Activated CD4-positive, alpha-beta T cell treated with anti-CD3 and anti-CD28 coated beads, Interleukin-2, Interleukin-6, amounts not matched to agents 100 ng/mL and 50 ng/mL, durations not matched to agents 16 hours and 8 hours (primary cell): ENCODE measurements at places on chromosomes 1 and 21.

GRCh38 chr1:200590001-200590400 lies 30.6 kb downstream of the KIF14 start:
- no peak for DNase-seq

- no peak for DNase-seq
These were observed 13.7 kb downstream of the LRRC8B start for GRCh38 chr1:89538361-89538760.

DNA sequence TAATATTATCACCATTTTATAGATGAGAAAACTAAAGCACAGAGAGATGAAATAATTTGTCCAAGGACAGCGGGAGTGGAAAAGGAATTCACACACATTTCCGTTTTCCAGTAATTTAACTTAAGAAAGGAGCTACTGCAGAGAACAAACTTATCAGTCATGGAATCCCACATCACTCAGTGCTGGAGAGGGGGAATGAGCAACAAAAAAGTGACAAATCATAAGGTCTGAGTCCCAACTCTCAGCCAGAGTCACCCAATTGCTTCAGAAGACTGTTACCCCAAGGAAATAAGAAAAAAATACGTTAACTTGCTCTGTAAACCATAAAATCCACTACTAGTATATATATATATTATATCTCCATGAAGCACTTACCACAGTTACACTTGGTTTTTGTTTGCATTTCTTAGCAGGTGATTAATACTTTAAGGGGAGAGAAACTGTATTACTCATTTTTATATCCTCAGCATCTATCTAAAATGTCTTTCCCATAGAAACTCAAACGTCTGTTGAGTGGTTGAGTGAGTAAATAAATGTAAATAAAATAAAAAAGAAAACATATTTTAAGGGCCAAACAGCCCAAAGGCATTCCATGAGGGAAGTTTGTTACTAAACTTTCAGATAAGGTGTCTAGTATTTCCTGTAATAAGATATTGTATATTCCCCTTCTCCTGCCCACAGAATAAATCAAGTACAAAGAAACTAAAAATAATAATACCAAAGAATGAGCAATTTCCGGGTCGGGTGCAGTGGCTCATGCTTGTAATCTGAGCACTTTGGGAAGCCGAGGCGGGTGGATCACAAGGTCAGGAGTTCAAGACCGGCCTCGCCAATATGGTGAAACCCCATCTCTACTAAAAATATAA lies 76.8 kb downstream of the SLC45A1 start:
- no peak for DNase-seq

DNA sequence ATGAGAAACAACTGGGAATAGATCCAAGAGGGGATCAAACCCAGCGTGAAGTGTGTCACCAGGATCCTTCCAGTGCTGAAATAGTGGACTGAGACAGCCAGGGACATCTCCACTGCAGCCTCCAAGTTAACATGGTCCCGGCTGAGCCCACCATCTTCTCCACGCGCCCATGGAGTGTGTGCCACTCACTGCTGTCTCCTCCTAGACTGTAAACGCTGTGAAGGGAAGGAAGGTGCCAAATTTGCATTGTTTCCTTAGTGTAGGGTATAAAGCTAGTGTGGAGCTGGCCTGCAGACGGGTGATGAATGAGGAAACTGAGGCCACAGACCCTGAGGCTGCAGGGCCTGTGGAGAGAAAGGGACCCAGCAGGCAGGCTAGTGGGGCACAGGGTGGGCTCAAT lies 183.6 kb downstream of the FOXD2 start:
- no peak for DNase-seq

DNA sequence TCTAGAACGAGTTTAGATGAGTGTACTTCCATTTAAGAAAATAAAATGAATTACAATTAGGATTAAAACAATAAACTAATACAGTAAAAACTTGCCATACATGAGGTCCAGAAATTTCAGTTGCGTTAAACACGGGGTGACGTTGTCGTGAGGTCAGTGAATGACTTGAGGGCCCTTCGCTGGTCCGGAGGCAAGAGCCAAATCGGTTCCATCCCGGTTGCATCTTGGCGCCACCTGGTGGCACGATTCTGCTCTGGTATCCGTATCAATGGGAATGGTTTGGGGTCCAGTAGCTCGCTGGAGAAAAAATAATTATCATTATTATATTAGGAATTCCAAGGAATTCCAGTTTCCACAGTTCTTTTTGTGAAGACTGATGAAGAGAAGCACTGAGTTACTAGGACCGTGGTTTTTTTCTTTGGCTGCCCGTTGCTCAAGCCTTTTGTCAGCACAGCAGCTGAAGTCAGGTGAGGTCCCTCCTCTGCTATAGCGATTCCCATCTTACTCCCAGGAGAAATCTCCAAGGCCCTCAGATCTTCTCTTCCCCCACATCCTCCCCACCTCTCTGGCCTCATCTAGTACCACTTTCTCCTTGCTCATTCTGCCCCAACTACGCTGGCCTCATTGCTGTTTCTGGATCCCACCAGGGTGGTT lies 161.4 kb downstream of the SLC35F3 start:
- peak; percentile 72 for DNase-seq

GRCh38 chr1:92786111-92786901 lies 1.4 kb upstream of the EVI5 start:
- no peak for DNase-seq

- no peak for DNase-seq
These were observed 83.4 kb downstream of the SMYD2 start for GRCh38 chr1:214364386-214364785.

GRCh38 chr1:64881281-64881680 lies 85.1 kb downstream of the JAK1 start:
- no peak for DNase-seq

DNA sequence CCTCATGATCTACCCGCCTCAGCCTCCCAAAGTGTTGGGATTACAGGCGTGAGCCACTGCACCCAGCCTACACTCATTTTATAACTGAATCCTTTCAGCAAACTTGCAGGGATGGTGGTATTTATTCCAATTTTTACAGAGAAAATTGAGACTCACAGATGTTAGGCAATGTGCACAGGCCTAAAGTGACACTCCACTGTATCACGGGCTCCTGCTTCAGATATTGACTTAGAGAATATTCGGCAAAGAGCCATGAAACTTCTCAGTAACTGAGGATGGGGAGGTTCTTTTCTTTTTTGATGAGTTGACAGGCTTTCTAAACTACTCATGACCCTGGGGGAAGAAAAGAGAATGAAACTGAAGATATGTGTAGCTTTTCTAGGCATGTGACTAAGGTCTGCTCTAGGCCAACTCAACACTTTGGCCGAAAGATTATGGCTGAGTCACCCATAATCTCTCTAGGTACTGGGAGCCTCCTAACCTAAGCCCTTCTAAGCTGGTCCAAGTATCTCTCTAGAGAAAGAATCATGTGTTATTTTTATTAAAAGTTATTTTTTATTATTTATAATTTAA lies 19.9 kb upstream of the PTCH2 start:
- no peak for DNase-seq

GRCh38 chr21:36587388-36587787 lies 107.5 kb upstream of the CLDN14 start:
- DNase-seq, result no peak

DNA sequence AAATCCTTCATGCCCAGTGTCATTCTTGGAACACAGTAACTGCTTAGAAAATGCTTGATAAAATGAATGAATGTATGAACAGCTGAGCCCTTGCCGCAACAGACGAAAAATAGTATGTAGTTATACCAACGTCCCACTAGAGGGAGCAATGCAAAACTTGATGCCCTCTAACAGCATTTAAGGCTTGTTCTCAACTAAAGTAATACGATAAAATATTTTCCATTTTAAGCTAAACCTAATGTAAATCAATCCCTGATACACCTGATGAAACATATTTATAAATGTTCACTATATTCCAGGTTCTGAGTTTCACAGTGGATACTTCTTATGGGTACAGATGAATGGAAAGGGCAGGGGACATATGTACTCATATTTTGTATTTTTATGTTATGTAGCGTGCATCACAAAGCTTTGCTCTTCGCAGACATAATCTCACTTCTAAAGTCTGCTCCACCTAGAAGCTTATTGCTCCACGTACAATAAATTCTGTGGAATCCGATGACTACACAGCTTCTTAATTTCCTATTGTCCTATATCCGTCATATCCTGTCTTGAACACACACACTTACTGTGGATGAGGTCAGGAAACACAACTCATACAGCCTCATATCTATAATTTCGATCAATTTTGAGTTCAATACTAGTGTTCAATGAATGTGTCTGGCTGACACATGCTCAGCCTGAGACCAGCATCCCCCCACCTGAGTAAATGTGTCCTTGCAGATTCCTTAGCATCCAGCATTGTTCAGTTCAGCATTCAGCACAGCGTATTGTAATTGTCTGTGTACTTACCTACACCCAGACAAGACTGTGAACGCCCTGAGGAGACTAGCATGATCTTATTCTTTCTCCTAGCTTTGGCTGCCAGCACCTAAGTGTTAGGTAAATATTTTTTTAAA lies 4.4 kb upstream of the UTP25 start:
- peak; percentile 61 for DNase-seq

DNA sequence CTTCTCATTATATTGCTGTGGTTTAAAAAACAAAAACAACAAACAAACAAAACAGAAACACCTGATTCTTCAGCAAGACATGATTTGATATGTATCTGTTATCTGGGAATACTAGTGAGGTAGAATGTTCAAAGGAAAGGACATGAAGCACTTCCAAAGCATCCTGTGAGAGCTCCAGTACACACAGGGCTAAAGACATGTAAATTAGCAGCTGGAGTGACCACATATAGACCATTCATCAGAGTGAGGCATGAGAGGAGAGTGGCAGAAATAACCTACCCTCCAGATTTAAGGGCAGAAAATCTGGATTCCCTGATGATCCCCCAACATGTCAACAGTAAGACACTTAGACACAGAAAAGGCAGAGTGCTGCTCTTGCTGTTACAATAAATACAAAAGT lies 260.5 kb upstream of the CHRM3 start:
- DNase-seq, result no peak

DNA sequence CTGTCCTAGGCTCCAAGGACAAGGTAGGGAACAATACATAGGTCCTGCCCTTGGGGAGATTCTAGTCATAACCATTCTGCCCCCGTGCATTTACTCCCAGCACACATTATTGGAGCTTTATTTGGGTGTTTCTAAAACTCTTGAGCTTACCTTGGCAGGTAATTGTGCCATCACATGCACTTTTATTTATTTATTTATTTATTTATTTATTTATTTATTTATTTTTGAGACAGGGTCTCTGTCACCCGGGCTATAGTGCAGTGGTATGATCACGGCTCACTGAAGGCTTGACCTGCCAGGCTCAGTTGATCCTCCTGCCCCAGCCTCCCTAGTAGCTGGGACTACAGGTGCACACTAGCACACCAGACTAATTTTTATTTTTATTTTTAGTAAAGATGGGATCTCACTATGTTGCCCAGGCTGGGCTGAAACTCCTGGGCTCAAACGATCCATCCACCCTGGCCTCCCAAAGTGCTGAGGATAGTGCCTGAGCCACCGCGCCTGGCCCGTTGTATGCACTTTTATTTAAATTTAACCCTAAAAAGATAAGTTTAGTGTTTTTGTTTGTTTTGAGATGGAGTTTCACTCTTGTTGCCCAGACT lies 9.2 kb downstream of the AGMAT start:
- DNase-seq, result no peak

- DNase-seq, result peak; percentile 2
These were observed 59.6 kb downstream of the FMN2 start for GRCh38 chr1:240151136-240151735.

- DNase-seq, result no peak
These were observed 27.9 kb downstream of the CSF1 start for GRCh38 chr1:109938556-109938955.

DNA sequence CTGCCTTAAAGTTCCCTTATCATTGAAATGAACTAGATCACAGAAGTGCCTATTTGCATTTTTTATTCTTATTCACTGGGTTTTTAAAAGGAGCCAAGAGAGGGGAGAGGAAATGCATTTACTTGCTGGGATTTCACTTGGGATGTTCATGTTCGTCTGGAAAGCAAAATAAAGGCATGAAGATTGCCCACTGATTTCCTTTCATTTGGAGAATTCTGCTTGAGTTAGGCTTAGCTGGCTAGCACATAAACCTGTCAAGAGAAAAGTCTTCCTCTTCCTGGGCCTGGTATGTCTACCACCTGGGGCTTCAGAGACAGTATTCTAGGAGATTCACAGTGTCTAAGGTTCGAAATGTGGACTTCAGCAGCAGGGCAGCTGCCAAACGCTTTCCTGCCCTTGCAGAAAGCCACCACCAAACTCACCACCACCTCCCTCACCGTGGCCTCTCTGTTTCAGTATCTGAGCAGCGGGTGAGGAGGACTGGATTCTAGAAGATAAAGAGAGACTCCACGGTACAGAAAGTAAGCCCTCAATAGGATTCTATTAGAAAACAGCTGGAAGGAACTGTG lies 44.5 kb downstream of the HIVEP3 start:
- DNase-seq, result no peak

DNA sequence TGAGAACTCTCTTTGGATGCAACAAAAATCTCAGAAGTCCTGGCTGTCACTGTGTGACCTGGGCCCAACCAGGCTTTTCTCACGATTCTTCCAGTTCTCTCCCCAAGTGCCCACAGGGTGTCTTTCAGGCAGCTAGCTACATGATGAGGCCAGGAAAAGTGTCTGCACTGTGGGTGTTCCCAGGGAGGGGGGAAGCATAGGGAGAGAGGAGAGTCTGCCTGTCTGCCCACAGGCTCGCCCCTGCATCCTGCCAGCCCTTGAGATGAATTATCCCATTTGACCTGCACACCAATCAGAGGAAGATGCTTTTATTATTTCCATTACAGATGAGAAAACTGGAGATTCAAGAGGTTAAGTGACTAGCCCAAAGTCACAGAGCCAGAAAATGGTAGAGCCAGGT lies 27.8 kb downstream of the FOXO6 start:
- DNase-seq, result no peak

- DNase-seq, result no peak
These were observed 33.8 kb downstream of the CLIC6 start for GRCh38 chr21:34702341-34703170.

DNA sequence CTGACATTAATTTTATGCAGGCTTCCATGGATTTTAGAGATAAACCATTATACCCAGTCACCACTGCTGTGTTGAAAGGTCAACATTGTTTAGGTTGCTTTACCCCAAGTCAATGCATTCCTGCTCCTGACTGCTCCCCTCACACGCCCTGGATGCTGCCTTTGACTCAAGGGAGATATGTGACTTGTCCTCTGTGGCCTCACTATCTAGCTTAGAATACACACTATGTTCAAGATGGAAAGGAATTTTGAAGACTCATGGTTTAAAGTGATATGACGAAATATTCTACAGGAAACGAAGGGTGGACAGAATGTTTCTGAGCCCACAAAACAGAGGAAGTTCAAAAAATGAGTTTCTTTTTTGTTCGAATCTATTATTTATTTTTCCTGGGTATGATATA lies 170.4 kb upstream of the NR5A2 start:
- DNase-seq, result no peak

GRCh38 chr1:45493116-45493697 lies 2.2 kb upstream of the TESK2 start:
- peak; percentile 64 for DNase-seq

GRCh38 chr1:92004129-92004528 lies 25.7 kb upstream of the EPHX4 start:
- DNase-seq, result no peak

GRCh38 chr21:14526199-14526598 lies 19.9 kb downstream of the SAMSN1 start:
- no peak for DNase-seq

- no peak for DNase-seq
These were observed 75.9 kb downstream of the IGSF21 start for GRCh38 chr1:18183533-18183932.
